ENCODE measurements at places on chromosomes 12 and 14. TPM values are rescaled to one million over a fixed set of nuclear protein-coding genes. Genes with fewer than 3 reads are reported as not detected.
A peak's percentile ranks its signal among the peaks of the same experiment; 100 is the strongest.

DNA sequence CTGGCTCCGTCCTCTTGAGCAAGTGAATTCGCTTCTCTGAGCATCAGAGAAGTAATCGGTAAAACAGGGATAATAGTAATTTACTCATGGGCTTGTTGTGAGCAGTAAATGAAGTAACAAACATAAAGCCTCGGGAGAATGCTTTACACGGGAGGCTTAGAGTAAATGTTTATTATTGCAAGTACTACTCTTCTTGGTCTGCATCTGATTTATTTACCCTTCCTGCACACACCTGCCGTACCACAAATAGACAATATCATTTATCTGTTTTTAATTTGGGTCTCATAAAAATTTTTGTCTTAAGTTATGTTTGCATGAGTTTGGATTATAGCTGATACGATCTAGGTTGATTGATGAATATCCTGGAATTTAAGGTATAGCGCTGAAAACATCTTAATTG lies 7.8 kb upstream of the COL2A1 start:
- H3K27me3 ChIP-seq: peaks cover 100% of the 10 kb centered on the region
- no peak overlapping the region for H3K27ac ChIP-seq
- H3K4me1 ChIP-seq: peaks cover 9% of the 10 kb centered on the region
- DNase-seq: no peak
- H3K4me3 ChIP-seq: no peak overlapping the region
- no peaks in the 10 kb centered on the region for H3K36me3 ChIP-seq

OR4E2 gene
- not detected for total RNA-seq

DNA sequence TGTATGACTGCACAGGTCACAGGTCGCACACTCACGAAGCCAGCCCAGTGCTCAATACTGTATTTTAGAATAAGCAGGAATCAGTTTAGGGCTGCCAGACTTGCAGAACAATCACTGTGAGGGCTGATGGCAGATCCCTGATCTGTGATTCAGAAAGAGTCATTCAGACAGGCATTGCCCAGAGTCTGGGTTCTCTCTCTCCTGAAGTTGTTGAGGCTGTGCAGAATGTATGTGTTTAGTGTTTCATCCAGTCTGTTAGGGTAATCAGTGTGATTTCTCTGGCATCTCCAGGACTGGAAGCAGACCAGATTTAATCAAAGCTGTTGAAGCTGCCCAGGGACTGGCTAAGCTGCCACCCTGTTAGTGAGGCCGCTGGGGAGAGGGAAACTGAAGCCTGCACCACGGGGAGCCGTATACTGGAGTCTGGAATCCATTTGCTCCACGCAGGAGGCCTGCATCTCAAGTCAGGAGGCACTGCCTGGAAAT lies 69.3 kb downstream of the ETV6 start:
- peaks cover 14% of the 10 kb centered on the region for H3K4me1 ChIP-seq
- DNase-seq: peak; percentile 45
- no peaks in the 10 kb centered on the region for H3K27me3 ChIP-seq
- H3K36me3 ChIP-seq: no peaks in the 10 kb centered on the region
- H3K4me3 ChIP-seq: no peak overlapping the region
- H3K27ac ChIP-seq: no peak overlapping the region

DNA sequence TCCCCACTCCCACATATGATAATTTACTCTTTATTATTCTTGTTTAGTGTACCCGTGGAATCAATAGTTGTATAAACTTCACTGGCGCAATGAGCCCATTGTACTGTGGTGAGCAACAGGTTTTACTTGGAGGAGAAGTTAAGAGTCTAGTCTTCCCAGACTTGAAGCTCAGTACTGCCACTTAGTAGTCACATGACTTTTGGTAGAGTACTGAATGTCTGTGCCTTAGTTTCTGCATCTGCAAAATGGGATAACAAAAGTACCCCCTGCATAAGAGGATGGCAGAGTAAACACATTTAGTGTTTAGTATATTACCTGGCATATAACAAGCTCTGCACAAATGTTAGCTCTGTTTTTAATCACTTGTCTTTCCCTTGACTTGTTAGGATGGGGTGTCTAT lies 375.5 kb downstream of the VRK1 start:
- H3K27ac ChIP-seq: no peak overlapping the region
- no peaks in the 10 kb centered on the region for H3K36me3 ChIP-seq
- H3K4me1 ChIP-seq: no peaks in the 10 kb centered on the region
- no peaks in the 10 kb centered on the region for H3K27me3 ChIP-seq
- DNase-seq: no peak

SERPINA4 gene
- not detected for total RNA-seq

DNA sequence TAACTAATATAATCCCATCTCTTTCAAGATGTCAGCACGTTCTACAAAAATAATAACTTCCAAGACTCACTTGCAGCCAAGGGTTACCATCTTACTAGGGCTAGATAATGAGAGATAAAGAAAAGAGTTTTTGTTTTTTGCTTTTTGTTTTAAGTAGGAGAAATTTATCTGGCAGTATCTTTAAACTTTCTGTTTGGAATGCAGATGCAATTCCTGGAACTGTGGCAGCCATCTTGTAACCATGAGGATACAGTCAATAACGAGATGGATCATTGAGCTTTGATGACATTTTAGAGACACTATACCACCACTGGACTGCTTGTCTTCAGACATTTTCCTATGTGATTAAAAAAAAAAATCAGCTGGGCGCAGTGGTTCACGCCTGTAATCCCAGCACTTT lies 171.2 kb upstream of the ARID2 start:
- no peak overlapping the region for H3K27ac ChIP-seq
- H3K27me3 ChIP-seq: no peaks in the 10 kb centered on the region
- H3K4me3 ChIP-seq: no peak overlapping the region
- no peaks in the 10 kb centered on the region for H3K36me3 ChIP-seq
- H3K4me1 ChIP-seq: no peaks in the 10 kb centered on the region

KLRC3 gene
- total RNA-seq: not detected

- H3K4me3 ChIP-seq: peak overlapping the region; percentile 20
- peak overlapping the region; percentile 90 for H3K27ac ChIP-seq
- peaks cover 57% of the 10 kb centered on the region for H3K4me1 ChIP-seq
- H3K36me3 ChIP-seq: no peaks in the 10 kb centered on the region
- H3K27me3 ChIP-seq: no peaks in the 10 kb centered on the region
These were observed 155.5 kb downstream of the PTCSC3 start for GRCh38 chr14:36021030-36021422.

DNA sequence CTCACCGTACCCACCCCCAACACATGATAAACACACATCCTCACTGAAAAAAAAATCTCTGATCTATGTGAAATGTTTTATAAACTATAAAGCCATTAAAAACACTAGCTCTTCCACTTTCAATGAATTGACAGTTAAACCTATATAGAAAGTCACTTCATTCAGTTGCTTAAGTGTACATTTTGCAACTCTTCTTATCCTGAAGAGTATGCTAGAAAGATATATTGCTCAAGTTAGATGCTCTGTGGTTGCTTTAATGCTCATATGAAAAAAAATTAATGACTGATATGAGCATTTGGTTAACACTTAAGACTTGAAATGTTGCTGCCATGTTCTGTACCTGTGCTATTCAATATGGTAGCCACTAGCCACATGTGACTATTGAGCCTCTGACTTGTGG lies 21.0 kb upstream of the MIA2 start:
- peaks cover 4% of the 10 kb centered on the region for H3K4me1 ChIP-seq
- no peak overlapping the region for H3K27ac ChIP-seq
- no peaks in the 10 kb centered on the region for H3K36me3 ChIP-seq

DNA sequence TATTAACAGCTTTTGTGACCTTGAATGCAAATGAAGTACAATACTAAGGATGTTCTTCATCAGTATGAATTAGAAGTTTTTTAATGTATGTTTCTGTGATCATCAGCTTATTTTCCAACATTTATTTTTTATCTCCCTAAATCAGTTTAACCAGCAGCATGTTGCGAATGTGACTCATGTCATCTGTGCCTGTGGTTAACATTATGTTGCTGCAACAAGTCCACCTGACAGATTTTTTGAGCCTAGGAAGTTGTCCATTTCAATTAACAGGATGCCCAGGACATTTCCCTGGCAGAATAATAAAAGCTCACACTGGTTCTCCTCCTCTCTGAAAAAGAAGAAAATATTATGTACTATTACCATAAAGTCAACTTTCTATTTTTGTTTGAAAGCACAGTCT lies 155.5 kb downstream of the SYT1 start:
- H3K4me3 ChIP-seq: no peak overlapping the region
- H3K27ac ChIP-seq: no peak overlapping the region

GRCh38 chr12:82694970-82695369 lies 8.3 kb downstream of the TMTC2 start:
- no peak overlapping the region for H3K4me3 ChIP-seq
- H3K36me3 ChIP-seq: no peaks in the 10 kb centered on the region
- no peak overlapping the region for H3K27ac ChIP-seq
- DNase-seq: no peak
- no peaks in the 10 kb centered on the region for H3K27me3 ChIP-seq

- H3K27me3 ChIP-seq: no peaks in the 10 kb centered on the region
- H3K4me1 ChIP-seq: no peaks in the 10 kb centered on the region
- no peak overlapping the region for H3K4me3 ChIP-seq
These were observed 131.2 kb downstream of the HMGA2 start for GRCh38 chr12:65955452-65955851.

IAPP gene
- total RNA-seq: 0.15 TPM

GRCh38 chr14:58129208-58129607 lies 22.8 kb downstream of the ARMH4 start:
- H3K4me3 ChIP-seq: no peak overlapping the region
- H3K27me3 ChIP-seq: no peaks in the 10 kb centered on the region
- H3K4me1 ChIP-seq: no peaks in the 10 kb centered on the region
- no peak for DNase-seq

DNA sequence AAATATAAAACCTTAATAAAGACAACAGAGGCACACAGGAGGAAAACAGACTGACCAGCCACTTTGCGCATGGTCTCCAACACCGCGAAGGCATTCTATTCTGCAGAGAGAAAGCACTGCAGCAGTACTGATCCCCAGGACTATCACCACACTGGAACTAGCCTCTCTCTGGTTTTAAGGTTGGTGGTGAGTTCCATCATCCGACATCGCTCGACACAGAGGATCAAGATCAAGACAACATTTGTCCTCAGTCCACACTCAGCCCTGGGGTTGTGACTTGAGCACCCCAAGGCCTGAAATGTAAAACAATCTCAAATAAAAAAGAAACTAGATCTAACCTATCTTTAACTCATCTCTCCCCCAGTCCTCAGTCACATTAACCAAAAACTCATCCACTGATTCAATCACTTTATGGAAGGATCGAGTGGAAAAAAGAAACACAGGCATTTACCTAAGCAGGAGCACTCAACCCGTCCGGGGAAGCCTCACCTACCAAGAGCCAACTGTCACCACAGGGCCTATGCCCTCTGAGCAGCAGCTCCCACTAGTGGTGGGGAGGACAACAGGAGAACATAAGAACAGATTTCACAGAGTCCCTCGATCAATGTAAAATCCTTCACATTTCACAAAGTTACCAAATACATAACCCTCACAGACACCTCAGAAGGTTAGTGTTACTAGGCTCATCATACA lies 17.7 kb downstream of the STXBP6 start:
- H3K27ac ChIP-seq: no peak overlapping the region
- H3K27me3 ChIP-seq: no peaks in the 10 kb centered on the region
- H3K4me3 ChIP-seq: no peak overlapping the region

GRCh38 chr14:103404920-103405319 lies 19.7 kb downstream of the MARK3 start:
- peaks cover 31% of the 10 kb centered on the region for H3K4me1 ChIP-seq
- no peak overlapping the region for H3K27ac ChIP-seq
- DNase-seq: no peak
- no peaks in the 10 kb centered on the region for H3K36me3 ChIP-seq
- no peak overlapping the region for H3K4me3 ChIP-seq

GRCh38 chr14:51006781-51007211 lies 62.5 kb upstream of the PYGL start:
- no peak for DNase-seq
- no peak overlapping the region for H3K4me3 ChIP-seq
- H3K27me3 ChIP-seq: no peaks in the 10 kb centered on the region
- H3K36me3 ChIP-seq: no peaks in the 10 kb centered on the region
- no peak overlapping the region for H3K27ac ChIP-seq

MYF6 gene
- 0.43 TPM for total RNA-seq

DNA sequence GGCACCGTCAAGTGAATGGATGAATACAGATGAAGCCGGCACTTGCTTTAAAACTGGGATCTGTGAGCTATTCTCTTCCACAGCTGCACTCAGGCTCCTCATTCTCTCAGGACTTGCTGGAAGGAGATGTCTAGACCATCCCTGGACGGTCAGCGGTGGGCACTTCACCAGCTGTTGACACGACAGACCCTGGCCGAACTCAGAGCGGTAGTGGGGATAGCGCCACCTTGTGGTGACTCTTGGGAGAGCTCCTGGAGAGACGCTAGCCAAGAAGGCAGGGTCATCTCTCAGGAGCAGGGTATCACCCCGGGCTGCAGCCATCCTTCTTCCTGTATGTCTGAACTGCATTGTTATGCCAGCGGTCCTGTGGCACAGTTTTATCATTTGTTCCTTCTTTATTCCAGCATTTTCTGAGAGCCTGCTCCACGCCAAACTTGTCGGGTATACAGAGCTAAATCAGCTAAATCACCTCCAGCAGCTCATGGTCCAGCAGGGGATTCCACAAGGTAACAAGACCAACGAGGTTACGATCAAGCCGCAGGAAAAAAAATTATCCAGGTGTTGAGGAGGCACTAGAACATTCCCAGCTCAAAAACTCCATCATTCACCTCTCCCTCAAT lies 10.0 kb downstream of the WNT1 start:
- H3K4me3 ChIP-seq: no peak overlapping the region
- H3K4me1 ChIP-seq: peaks cover 34% of the 10 kb centered on the region
- peaks cover 96% of the 10 kb centered on the region for H3K27me3 ChIP-seq
- no peaks in the 10 kb centered on the region for H3K36me3 ChIP-seq
- no peak overlapping the region for H3K27ac ChIP-seq

ZFHX2 gene
- 0.90 TPM for total RNA-seq

PYGL gene
- 63.0 TPM for total RNA-seq

- H3K4me1 ChIP-seq: no peaks in the 10 kb centered on the region
These were observed 86.0 kb downstream of the TPH2 start for GRCh38 chr12:72024613-72025012.

DNA sequence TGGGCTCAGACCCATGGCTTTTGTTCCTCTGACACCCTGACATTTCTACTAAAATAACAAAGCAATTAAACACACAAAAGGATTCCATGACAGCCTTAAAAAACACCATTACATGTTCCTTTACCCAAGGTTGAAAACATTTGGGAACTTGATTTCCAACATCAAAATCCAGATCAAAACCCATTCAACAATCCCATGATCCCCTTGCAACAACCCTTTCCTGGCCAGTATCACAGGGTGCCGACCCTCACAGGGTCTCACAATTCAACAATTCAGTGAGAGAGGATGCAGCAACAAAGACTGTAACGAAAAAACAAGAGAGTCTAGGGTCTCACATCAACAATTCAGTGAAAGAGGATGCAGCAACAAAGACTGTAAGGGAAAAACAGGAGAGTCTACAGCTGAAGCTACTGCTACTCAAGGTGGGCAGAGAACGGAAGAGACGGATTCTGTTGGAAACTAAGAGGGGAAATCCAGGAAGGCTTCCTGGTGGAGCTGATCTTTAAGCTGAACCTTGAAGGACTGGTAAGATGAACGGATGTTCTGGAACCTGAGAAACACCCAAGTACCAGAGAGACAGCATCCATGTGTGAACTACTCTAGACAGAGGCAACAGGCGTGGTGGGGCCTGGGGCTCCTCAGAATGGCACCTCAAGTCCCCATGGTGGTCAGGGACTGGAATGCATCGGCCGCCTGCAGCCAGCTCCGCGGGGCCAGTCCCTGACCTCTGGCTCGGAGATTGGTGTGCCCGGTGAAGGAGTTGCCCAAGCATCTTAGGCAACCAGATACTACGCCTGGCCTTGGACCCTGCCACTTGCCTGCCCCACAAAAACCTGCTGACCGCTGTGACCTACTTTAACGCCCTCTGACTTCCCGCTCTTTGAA lies 22.7 kb upstream of the ZFP36L1 start:
- H3K27me3 ChIP-seq: no peaks in the 10 kb centered on the region
- no peak overlapping the region for H3K4me3 ChIP-seq
- peaks cover 39% of the 10 kb centered on the region for H3K4me1 ChIP-seq
